Glomerular endothelial cell (primary cell): ENCODE measurements at places on chromosomes 13 and 19.

DNA sequence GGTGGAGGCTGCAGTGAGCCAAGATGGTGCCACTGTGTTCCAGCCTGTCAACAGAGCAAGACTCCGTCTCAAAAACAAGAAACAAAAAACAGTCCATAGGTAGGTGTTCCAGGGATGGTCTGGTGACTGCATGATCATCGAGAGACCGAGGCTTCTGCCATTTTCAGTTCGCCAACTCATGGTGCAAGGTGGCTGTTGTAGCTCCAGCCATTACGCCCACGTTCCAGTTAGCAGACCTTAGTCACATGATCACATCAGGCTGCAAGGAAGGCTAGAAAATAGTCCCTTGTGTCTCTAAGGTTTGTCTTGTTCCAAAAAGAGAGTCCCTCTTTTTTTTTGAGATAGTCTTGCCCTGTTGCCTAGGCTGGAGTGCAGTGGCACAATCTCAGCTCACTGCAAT is 3.1 kb upstream of the CLASRP start:
- no peak for DNase-seq

DNA sequence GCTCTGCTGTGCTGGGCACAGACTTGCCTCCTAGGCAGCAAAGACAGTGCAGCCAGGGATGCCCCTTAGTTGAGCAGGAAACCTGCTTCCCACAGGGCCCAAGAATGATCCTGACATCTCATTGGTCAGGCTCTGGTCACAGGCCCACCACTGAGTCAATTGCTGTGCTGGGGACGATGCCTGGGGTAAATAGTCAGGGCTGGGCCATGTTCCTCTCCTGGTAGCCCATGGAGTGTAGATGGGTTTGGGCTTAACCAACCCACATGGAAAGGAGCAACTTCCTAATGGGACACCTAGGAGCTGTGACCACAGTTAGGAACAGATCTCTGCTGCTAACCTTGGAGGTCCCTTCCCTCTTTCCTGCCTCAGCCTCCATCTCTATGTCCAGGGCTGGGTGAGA is 212.5 kb upstream of the ZNF536 start:
- no peak for DNase-seq

GRCh38 chr19:38061294-38061693 is 154.3 kb downstream of the SIPA1L3 start:
- no peak for DNase-seq

DNA sequence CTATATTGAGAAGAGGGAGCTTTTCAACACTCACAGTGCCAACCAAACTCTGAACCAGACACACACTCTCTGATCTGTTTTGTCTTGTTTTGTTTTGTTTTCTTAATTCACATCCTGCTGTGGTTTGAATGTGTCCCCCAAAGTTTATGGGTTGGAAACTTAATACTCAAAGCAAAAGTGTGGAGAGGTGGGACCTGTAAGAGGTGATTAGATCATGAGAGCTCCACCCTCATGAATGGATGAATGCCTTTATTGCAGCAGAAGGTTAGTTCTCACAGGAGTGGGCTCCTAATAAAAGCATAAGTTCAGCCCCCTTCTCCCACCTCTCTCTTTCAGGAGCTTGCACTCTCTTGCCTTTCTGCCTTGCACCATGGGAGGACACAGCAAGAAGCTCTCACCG is 957.1 kb downstream of the PCDH9 start:
- DNase-seq: no peak

DNA sequence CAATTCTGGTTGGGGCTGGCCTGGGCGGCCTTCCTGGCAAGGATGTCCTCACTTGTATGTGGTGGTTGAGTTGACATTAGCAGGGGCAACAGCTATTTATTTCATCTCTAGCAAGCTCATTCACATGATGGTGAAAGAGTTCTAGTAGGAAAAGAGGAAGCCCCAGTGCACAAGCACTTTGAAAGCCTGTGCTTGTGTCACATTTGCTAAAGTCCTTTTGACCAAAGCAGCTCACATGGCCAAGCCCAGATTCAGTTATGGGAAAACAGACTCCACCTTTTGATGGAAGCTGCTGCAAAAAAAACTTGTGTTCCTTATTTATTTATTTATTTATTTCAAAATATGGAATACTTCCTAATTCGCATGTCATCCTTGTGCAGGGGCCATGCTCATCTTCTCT is 17.2 kb downstream of the GTF2F2 start:
- no peak for DNase-seq

- no peak for DNase-seq
Measured at GRCh38 chr19:35309481-35310279, 17.7 kb downstream of the MAG start.

GRCh38 chr13:51034906-51035305 is 76.2 kb downstream of the C13orf42 start:
- no peak for DNase-seq

DNA sequence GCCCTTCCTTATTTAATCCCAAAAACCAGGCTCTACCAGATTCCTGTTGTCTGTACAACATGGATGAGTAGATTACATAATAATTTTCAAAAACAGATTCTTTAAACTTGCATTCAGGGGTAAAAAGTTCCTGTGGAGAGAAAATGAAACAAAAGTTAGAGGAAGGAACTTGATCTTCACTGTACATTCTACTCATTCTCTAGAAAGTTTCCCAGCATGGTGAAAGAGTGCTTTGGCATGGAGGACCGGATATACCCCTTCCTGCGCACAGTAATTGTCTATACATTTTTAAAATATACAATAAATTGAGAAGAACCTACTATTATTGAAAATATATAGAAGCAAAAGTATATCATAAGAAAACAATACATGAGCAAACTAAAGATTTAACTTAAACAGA is 274.2 kb downstream of the ITGBL1 start:
- DNase-seq: no peak

DNA sequence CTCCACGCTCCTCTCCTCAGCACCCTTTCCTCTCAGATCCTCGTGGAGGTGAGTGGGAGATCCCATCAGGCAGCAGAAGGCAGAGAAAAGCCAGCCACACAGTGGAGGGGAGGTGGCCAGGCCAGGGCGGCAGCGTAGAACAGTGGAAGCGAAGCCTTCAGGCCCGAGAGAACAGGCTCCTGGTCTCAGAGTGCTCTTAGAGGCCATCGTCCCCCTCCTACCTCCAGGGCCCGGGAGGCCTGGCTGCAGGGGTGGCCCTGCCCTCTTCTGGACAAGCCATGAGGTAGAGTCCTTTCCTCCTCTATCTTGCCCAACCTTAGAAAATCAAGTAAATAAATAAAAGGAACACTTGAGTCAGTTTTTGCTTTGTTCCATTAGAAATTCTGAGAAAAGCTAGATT is 202.0 kb downstream of the KATNAL1 start:
- no peak for DNase-seq

- no peak for DNase-seq
Measured at GRCh38 chr13:113777311-113778260, 18.6 kb downstream of the TMEM255B start.

DNA sequence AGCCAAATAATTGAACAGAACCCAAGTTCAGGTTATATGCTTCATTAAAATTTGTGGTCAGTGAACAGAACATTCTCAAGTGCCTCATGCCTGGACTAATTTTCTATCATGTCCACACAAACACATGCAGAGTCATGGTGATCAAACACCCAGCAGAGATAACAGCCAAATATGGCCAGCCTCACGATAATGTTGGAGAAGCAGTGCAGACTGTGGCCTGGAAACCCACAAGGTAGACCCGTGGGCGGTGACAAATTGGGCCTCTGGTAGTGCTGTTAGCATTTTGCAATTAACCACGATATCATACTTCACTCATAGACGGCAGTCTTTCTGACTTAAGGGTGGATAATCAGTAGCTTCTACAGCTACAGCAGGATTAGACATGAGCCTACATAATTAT is 35.0 kb upstream of the VWA8 start:
- DNase-seq: no peak

GRCh38 chr19:16922949-16923348 is 34.1 kb downstream of the F2RL3 start:
- DNase-seq: no peak
